ENCODE measurements at places on chromosomes 12 and 14.
A peak's percentile ranks its signal among the peaks of the same experiment; 100 is the strongest.

GRCh38 chr14:83463500-83464098 is 1929.9 kb upstream of the SEL1L start:
- DNase-seq, result no peak

DNA sequence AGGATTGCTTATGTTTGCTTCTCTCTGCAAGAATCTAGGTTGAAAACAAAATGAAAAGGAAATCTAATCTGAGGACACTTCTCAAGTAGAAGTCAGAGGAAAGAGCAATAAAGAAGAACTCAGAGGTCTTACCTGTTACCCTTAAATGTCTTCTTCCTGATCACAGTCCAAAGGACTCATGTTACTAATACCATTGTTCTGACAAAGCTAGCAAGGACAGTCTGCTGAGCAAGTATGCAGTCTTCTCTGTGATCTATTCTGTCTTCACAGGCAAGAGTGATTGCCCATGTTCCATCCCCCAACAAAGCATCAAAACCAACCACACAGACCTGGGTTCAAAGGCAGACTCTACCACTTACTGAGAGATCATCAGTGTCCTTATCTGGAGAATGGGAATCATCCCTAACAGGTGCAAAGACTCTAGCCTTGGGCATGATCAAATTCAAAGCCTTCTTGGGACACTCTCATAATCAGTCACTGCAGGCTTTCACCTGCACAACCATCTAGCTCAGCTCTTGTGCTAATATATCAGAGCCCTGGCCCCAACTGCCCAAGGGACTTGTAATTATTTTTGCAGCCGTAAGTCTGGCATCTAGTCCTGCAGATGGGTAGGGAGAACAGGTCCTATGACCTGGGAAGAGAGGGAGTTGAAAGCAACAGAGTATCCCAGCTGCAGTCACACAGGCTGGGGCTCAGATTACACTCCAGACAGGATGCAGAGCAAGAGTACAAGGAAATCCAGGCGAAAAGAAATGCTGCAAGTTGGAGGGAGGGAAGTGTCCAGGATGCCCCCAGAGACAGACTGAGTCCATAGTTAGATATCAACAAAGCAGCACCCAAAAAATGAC is 97.9 kb upstream of the NUDT4 start:
- peak; percentile 0 for DNase-seq

GRCh38 chr14:21087294-21088091 is 11.0 kb downstream of the ZNF219 start:
- peak; percentile 83 for DNase-seq

- no peak for DNase-seq
Observed at GRCh38 chr12:53804429-53804828, 52.6 kb upstream of the CISTR start.

GRCh38 chr12:101698800-101699347 is 1.4 kb downstream of the CHPT1 start:
- no peak for DNase-seq
